ENCODE measurements at places on chromosomes 16 and 17.
A peak's percentile ranks its signal among the peaks of the same experiment; 100 is the strongest.

DNA sequence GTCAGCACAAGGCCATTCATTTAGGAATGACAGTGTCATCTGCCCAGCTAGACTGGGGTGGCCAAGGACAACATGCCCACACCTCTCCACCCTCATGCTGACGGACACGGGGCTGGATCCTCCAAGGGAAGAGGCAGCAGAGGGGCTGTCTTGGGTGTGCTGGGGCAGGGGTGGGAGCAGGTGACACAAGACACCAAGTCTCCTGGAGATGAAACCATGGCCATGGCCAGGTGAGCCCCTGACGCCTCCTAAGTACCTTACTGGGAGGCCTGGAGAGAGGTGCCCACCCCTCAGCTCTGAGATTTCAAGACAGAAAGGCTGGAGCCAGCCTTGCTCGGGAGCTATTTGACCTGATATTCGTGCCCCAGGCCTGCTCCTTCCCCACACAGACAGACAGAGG is 9.0 kb upstream of the RASD1 start:
- DNase-seq, result no peak

GRCh38 chr17:79252886-79253285 is 178.3 kb downstream of the ENGASE start:
- no peak for DNase-seq

DNA sequence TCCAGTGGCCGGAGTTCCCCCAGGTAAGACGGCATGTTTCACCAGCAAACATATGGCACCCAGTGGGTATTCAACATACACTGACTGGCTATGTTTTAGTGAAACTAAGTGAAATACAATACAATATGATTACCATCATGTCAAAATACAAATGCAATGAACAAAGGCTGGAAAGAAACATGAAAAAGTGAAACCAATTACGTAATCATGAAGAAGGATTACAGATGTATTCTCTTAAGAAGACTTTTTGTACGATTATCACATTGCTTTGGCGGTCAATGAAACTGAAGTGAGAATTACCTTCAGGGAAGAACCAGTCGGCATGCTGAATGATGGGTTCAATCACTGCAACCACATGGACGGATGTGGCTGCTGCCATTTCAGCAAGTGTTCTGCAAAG is 71.7 kb downstream of the ARHGAP17 start:
- DNase-seq, result no peak

GRCh38 chr16:72018470-72018869 is 9.9 kb downstream of the DHODH start:
- DNase-seq, result no peak

GRCh38 chr16:80527297-80527696 is 13.5 kb upstream of the DYNLRB2 start:
- peak; percentile 69 for DNase-seq

DNA sequence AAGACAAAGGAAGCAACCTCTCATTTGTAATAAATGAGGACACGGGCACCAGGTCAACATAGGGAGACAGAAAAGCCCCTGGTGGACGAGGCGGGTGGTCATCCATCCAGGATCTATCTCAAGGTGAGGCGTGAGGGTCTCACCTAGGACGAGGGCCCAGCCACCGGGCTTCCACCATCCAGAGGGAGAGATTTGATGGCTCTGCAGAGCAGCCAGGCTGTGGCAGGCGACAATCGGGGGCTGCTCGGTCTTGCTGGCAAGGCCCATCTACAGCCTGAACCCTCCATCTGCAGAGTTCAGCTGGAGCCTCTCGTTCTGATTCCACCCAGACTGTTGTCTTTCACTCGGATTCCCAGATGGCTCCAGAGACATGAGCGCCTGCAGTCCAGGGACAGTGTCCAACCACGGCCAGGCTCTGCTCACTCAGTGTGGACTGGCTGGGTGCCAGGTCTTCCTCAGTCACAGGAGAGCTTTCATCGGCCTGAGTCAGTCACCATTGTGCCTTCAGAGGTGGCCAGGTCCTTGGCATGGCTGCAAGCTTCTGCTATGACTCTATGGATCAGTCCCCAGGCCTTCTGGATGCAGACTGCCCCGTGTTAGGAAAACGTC is 5.9 kb downstream of the LITAFD start:
- DNase-seq, result no peak

DNA sequence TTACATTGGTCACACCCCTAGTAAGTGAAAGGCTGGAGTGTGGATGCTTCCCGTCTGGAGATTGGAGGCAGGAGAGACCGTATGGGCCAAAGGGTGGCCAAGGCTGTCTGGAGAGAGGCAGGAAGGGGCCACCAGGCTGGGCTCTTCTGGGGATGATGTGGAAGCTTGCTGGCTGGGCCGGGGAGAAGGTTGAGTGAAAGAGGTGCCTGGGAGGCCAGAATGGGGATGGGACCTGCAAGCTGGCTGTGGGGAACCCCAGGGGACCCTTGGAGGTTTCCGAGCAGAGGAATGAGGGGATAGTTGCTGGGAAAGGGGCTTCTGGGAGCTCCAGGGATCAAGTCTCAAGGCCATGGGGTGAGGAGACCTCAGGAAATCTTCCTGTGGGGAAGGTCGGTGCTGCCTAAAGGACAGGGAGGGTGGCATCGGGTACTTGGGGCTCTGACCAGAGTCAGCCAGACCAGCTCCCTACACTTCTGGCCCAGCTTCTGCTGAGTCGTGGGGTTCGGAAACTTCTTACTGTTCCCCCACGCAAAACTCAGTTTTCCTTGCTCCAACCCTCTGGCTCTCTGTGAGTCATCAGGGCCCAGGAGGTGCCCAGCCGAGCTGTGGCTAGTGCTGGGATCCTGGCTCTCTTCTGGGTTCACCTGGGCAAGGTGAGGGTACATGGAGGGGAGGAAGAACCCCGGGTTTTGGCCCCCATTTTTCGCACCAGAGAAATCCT is 3.1 kb downstream of the MRC2 start:
- no peak for DNase-seq

- DNase-seq, result peak; percentile 86
These were observed 567 bp downstream of the HSD17B1 start for GRCh38 chr17:42553161-42553818.

GRCh38 chr17:15220785-15221184 is 44.3 kb downstream of the PMP22 start:
- no peak for DNase-seq

DNA sequence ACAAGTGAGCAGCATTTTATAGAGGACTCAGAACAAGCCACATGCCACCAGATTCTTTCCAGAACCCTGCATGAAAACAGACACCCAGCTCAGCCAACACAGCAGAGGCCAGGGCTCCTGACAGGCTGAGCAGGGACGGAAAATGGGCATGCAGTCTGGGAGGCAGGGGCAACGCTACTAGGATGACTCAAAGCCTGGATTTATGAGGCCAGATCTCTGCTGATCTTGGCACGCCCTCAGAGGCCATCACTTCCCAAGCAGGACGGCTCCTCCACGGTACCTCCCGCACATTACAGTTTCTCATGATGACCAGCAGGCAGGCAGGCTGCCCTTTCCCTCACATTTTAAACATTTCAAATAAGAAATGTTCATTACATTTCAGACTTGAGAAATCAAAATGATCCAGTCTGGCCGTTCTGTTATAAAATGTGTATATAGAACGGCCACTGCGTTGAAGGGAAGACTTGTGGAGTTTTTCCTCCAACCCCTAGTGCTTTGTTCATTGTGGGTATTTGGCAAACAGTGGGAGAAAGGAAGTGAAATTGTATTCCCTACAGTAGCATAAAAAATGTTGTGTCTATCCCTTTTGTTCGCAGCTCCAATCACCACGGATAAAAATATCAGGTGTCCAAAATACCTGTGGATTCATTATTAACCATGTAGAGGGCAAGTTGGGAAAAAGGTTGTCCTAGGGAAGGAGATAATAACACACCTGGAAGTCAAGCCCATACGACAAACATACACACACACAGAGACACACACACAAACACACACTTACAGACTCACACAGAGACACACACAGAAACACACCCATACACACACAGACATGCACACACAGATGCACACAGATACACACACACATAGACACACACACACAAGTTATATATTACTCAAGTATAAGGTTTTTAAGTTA is 64.8 kb upstream of the ADAMTS18 start:
- DNase-seq, result no peak

DNA sequence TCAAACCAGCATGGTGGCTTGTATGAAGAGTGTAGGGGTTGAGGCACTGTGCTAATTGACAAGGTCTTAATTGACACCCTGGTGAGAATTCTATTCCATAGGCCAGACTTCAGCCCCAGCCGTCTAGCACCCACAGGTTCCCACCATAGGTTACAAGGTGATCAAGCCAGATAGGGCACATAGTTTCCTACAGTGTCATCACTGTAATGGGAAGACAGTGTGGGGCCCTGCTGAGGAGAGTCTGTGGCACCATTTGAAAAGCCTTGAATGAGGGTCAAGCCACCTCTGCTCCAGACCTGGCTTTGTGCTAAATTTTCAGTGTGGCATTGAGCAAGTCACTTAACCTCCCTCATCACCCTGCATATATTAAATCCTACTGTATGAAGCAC is 36.2 kb downstream of the YPEL2 start:
- no peak for DNase-seq

DNA sequence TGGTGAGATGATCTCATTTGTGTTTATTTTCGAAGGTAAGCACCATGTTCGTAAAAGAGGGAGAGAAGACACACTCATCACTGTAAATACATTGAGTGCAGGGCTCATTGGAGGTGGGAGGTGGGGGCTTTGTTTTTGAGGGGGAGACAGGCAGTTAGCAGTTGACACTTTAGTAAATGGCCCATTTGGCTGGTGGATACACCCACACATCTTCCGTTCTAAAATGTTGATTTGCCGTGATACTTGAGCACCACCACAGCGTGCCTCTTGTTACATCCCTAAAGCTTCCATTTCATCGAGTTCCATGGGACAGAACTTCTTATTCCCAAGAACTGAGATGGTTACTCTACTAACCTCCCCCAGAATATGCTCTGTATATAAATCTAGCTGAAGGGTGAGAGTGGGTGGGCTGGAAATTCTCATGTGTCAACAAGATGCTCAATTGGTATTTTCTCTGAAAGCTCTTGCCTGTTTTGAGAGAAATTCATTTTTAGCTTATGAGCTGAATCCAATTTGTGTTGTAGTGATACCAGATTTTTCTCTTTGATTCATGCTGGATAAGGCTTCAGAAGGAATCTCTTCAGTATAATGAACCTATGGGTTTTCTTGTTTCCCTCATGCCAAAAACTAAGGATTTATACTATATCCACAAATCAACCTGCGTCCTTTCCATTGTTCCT is 314.3 kb downstream of the RBFOX1 start:
- DNase-seq, result no peak

- no peak for DNase-seq
These were observed 3.5 kb upstream of the TANGO6 start for GRCh38 chr16:68839831-68840230.

DNA sequence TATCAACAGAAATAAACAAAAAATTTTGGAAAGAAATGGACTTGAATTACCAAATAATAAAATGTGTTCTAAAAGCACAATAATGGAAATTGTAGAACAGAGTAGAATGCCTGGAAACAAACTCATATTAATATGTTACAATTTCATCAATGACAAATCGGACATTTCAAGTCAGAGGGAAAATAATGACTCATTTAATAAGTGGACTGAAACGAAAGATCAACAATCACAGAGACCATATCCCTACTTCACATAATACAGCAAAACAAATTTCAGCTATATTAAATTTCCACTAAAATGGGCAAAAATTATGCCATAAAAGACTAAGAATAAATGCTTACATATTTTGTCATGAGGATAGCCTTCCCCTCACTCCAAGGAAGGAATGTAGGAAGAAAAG is 25.7 kb downstream of the CDYL2 start:
- DNase-seq, result no peak

- DNase-seq, result no peak
These were observed 15.9 kb upstream of the RPRML start for GRCh38 chr17:46994993-46995392.

- no peak for DNase-seq
These were observed 747.1 kb downstream of the KCNJ2 start for GRCh38 chr17:70916469-70916868.

- DNase-seq, result no peak
These were observed 95.4 kb upstream of the ANKFN1 start for GRCh38 chr17:56057869-56058268.

GRCh38 chr17:1398931-1399678 is 917 bp downstream of the YWHAE start:
- no peak for DNase-seq

DNA sequence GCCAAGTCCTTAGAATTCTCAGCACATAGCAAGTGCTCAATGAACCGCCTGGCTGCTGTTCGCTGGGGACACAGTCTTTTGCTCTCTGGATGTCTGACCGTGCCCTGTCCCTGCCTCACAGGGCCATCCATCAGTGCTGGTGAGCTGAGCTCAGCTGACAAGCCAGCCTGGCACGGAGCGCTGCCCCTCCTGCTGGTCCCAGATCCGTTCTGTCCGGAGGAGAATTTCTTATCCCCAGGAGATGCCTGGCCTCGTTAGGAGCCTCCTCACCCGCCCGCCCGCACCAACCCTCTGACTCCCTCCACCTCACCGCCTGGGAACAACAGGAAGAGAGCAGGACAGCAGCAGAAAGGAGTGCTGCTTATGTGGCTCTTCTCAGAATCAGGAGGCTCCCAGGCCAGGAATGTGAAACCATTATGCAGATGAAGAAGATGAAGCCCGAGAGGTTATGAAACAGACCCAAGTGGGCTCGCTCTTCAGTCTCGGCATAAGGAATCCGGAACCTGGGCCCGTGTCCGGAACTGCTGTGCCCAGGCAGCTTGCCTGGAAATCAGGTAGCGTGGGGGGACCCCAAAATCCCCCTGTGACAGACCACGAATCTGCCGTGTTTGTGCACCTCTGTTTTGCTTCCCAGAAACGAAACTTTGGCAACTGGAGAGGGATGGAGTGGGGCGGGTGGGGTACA is 28.8 kb upstream of the RMI2 start:
- DNase-seq, result peak; percentile 90

- no peak for DNase-seq
These were observed 31.9 kb downstream of the BAIAP2 start for GRCh38 chr17:81066771-81067315.

DNA sequence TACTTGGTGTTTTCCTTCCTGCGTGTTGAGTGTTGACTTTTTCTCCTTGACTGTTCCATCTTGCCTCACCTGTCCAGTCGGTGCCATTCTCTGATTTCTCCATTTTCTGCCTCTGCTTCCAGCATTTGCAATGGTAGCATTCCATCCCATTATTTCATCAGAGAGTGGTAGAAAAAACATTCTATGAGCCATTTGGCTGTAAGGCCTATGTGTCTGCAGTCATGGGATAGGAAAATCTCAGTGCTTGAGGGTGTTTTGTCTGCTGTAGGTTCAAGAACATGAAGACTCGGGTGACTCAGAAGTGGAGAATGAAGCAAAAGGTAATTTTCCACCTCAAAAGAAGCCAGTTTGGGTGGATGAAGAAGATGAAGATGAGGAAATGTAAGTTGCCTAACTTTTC is 2.7 kb downstream of the UTP18 start:
- DNase-seq, result no peak

- peak; percentile 88 for DNase-seq
These were observed 518.5 kb upstream of the EEF2KMT start for GRCh38 chr16:5615868-5616642.

GRCh38 chr17:5786510-5786875 is 202.2 kb upstream of the NLRP1 start:
- DNase-seq, result no peak

DNA sequence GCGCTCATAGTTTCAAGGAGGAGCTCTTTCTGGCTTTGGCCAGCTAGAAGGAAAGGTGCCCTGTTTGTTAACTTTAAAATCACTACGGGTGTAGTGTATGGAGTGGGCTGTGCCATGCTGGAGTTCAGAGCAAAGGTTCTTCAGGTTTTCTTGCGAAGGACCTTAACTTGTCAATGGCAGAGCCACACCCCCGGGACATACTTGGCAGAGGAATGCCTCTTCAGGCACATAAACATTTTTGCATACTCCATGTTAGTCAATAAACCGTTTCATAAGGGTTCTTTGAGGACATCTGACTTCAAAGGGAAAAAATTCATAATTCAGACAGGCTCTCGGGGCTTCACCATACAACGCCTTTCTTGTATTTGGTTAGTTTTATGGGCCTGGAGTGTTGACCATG is 113.0 kb upstream of the PLCG2 start:
- DNase-seq, result no peak

All from H9 (cell line).